ENCODE measurements at places on chromosomes 2 and 18.
A peak's percentile ranks its signal among the peaks of the same experiment; 100 is the strongest.

GRCh38 chr2:68548396-68548795 lies 81.0 kb downstream of the APLF start:
- DNase-seq: no peak

GRCh38 chr2:135055182-135055786 lies 3.2 kb downstream of the RAB3GAP1 start:
- no peak for DNase-seq

- DNase-seq: no peak
Observed at GRCh38 chr2:50318147-50318546, 713.8 kb downstream of the NRXN1 start.

GRCh38 chr18:34643989-34644388 lies 66.1 kb upstream of the DTNA start:
- DNase-seq: peak; percentile 28

GRCh38 chr2:7880566-7880965 lies 801.3 kb upstream of the ID2 start:
- DNase-seq: no peak

GRCh38 chr2:24915175-24915574 lies 4.9 kb downstream of the ADCY3 start:
- no peak for DNase-seq

- DNase-seq: no peak
Observed at GRCh38 chr2:55418072-55418471, 1.6 kb downstream of the CCDC88A start.

- no peak for DNase-seq
Observed at GRCh38 chr2:223087466-223087865, 35.5 kb downstream of the KCNE4 start.

- DNase-seq: no peak
Observed at GRCh38 chr2:26493566-26493965, 15.6 kb upstream of the OTOF start.

DNA sequence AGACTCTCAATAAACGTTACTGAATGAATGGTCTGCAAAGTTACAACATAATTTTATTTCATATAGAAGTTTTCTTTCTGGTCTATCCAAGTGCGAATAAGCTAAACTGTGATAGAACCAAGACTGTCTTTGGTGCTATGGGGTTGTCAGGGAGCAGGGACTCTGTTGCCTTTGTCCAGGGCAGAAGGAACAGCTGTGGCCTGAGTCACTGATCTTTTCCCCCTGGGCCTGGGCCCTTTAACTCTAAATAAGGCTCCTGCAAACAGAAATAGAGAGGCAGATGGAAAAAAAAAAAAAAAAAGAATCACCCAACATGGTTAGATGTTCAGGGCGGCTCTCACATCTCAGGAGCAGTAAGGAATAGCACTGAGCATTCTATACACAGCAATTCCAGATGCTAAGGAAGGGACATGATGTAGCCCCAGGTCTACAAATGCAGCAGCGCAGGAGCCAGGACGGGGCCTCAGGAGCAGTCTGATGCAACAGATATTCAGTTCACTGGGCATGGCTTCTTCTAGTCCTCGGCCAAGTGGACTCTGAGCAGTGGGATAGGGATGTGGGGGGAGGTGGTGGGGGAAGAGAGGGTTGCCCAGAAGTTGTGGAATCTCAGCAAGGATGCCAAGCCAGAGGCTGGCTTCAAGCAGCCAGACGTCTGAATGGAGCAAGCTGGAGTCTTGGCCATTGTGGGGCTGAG lies 247.1 kb upstream of the SIX2 start:
- no peak for DNase-seq
